ENCODE measurements at places on chromosomes 6 and 20. TPM values are rescaled to one million over a fixed set of nuclear protein-coding genes. Genes with fewer than 3 reads are reported as not detected.

ZNF322 gene
- total RNA-seq: 12.0 TPM

GPR63 gene
- total RNA-seq: 3.1 TPM

MAP3K7 gene
- 26.5 TPM for total RNA-seq

EYS gene
- not detected for total RNA-seq
